Brain pericyte (primary cell): ENCODE measurements at places on chromosomes 5 and 9.

DNA sequence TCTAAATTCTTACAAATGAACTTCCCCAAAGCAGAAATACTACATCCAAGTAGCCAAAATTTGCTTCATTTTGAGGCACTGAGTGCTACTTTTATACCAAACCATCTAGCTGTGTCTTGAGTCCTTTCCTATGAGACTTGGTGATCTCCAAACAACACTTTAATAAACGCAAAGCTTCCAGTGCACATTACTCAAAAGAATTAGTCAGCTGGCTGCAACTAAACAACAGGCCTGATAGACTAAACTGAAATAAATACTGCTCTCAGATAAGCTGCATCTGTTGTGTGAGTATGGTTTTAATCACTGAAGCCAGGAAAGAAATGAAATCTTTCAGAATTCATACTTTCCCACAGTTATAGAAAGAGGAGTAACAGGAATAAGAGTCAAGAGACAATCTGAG is 80.3 kb downstream of the VCAN start:
- no peak for DNase-seq

GRCh38 chr5:123273984-123274383 is 149.2 kb downstream of the CEP120 start:
- no peak for DNase-seq

DNA sequence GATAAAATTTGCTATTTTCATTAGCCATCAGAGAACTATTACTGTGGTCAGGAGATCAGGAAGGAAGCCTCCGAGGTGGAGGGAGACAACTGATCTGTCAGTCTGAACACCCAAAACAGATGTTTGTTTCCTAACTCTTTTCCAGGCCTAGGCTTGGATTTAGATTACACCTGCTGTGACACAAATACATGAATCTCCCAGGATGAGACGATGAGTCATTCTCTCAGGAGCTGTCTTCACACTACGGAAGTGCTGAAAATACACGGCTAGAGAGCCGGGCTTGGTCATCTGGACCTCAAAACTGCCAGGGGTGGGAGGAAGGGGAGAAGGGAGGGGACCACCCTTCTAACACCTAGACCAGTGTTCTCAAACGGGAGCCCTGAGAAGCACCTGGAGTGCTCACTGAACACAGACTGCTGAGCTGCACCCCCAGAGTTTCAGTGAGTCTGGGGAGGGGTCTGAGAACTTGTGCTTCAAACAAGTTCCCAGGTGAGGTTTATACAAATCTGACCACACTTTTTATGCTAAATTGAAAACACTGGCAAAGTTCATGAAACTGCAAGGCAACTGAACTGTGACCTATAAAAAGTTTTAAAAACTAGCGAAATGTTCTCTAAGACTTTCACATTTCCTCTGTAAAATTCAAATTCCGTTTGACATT is 80.3 kb upstream of the EQTN start:
- no peak for DNase-seq

GRCh38 chr9:35172878-35173277 is 11.1 kb downstream of the UNC13B start:
- DNase-seq = no peak

- no peak for DNase-seq
These were observed 235.0 kb downstream of the ISL1 start for GRCh38 chr5:51618234-51618633.

DNA sequence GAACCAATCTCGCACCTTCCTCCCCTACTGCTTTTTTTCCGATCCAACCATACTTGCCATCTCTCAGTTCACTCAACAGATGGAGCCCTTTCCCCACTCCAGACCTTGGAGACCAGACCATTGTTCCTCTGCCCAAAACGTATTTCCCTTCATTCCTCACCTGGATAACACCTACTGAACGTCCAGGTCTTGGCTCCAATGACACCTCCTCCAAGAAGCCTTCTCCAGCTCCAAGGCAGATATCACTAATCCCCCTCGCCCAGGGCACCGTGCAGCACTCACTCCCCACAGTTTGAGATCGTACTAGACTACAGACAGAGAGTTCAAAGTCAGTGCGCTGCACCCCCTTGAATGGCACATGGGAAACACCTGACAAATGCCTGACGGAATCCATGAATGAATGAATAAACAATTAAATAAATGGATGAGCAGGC is 47.1 kb upstream of the AKNA start:
- no peak for DNase-seq

GRCh38 chr5:159972538-159973362 is 36.2 kb upstream of the TTC1 start:
- DNase-seq = no peak

DNA sequence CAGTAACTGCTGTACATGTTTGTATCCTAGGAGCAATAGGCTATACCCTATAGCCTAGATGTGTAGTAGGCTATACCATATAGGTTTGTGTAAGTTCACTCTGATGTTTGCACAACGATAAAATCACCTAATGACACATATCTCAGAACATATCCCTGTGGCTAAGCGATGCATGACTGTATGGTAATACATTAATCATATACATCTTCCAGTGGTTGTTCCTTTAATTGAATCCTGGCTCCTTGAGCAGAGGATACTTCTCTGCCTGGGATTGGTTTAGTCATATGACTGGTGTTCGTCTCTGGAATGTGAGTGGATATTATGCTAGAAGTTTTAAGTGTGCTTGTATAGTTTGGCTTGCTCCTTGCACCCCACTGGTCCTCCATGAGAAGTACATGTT is 425.8 kb downstream of the MAN2A1 start:
- no peak for DNase-seq

DNA sequence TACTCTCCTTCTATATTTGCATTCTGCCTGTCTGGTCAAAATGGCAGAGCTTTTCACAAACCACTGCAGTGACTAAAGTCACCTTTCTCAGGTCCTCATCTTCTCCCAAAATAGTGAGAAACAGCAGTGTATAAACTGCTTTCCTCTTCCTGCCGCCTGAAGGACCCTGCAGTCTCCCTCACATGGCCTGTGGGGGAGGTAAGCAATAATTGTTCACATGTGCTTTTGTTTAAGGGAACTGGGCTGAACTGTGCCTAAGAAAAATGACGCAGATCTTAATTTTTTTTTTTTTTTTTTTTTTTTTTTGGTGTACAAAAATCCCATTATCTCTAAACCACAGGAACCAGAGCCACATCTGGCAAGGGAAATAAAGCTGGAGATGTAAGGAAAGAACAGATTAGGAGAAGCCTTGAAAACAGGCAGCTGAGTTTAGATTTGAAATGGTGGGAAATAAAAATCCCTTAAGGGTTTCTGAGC is 131.7 kb upstream of the VLDLR start:
- no peak for DNase-seq
